ENCODE measurements at places on chromosomes 16 and 17. TPM values are rescaled to one million over a fixed set of nuclear protein-coding genes. Genes with fewer than 3 reads are reported as not detected.
A peak's percentile ranks its signal among the peaks of the same experiment; 100 is the strongest.

DNA sequence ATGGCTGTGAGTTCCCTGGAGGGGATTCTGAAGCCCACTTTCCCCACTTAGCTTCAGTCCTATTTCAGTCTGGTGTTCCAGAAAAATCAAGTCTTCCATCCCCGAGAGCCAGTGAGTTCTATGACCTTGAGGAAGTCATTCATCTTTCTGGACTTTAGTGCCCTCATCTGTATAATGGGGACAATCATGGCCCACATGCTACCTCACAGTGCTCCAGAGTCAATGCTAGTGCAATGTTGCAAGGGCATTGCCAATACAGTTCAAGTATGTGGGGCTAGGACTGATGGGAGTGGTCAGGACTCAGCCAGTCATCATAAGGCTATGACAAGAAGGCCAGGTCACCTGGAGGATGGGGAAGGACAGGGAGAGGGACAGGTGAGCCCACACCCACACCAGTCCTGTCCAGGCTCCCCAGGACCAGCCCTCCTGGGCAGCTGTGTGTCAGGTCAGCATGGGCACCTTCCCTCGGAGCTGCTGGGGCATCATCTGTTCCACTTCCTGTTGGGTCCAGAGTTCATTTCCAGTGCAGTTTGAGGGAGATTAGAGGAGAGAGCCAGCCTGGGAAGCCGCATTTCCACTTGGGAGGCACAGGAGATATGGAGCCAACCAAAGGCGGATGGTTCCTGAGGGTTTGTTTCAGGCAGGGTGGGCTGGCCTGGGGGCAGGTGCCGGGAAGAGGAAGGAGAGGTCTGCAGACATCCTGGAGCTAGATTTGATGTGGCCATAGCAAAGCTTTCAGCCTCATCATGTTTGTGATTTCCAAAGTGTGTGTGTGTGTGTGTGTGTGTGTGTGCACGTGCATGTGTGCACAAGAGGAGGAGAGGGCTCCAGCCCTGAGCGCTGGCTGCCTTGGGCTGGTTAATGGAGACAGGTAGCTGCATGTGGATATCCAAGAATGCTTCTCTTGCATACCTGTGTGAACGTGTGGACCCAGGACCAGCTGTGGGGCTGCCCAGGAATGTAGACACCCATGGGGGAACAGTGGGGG is 3.9 kb upstream of the WNT9B start:
- H3K4me3 ChIP-seq = no peak overlapping the region
- DNase-seq = no peak
- H3K27ac ChIP-seq = no peak overlapping the region
- no peaks in the 10 kb centered on the region for H3K36me3 ChIP-seq
- peaks cover 35% of the 10 kb centered on the region for H3K27me3 ChIP-seq

Gene CES4A
- 6.6 TPM for polyA plus RNA-seq

Gene KIF2B
- polyA plus RNA-seq = not detected

Gene EVPLL
- polyA plus RNA-seq = 1.7 TPM

DNA sequence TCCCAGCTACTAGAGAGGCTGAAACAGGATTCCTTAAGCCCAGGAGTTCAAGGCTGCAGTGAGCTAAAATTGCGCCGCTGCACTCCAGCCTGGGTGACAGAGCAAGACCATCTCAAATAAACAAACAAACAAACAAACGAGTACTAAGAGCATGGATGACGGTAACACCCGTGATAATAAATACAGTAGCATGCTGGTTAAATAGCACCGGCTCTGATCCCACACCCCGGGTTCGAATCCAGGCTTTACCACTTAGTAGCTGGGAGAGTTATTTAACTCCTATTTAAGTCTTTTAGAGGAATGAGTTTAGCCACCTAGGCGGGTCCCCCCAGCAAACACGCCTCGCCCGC is 301 bp upstream of the METTL22 start:
- DNase-seq = no peak
- peaks cover 18% of the 10 kb centered on the region for H3K36me3 ChIP-seq
- peak overlapping the region; percentile 99 for H3K27ac ChIP-seq
- H3K4me3 ChIP-seq = peak overlapping the region; percentile 90
- peaks cover 36% of the 10 kb centered on the region for H3K4me1 ChIP-seq

Measured in keratinocyte (primary cell).